ENCODE measurements at places on chromosomes 16 and 17. TPM values are rescaled to one million over a fixed set of nuclear protein-coding genes. Genes with fewer than 3 reads are reported as not detected.
A peak's percentile ranks its signal among the peaks of the same experiment; 100 is the strongest.

DNA sequence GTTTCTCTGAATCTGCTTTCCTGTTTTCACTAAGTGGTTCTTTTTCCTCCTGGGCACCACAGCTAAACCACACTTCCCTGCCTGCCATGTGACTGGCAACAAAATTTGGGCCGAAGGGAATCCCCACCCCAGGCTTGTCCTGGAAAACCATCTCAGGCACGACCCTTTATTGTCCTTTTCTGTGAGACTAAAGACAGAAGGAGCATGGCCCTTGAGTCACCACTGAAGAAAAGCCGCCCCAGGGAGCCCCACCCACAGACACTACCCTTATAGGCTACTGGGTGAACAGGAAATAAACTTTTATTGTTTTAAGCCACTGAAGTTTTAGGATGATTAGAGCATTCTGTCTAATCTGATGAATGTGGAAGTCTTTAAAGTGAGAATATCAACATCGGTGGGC is 88.6 kb upstream of the BRD7 start:
- DNase-seq: no peak

Gene TPPP3
- total RNA-seq: 0.71 TPM

Gene ZNF385C
- 0.63 TPM for total RNA-seq

Gene ARHGAP44
- total RNA-seq: 4.6 TPM

- DNase-seq: no peak
Measured at GRCh38 chr17:61816538-61816937, 46.8 kb downstream of the BRIP1 start.

Gene RBFOX1
- not detected for total RNA-seq

Gene GAST
- not detected for total RNA-seq

DNA sequence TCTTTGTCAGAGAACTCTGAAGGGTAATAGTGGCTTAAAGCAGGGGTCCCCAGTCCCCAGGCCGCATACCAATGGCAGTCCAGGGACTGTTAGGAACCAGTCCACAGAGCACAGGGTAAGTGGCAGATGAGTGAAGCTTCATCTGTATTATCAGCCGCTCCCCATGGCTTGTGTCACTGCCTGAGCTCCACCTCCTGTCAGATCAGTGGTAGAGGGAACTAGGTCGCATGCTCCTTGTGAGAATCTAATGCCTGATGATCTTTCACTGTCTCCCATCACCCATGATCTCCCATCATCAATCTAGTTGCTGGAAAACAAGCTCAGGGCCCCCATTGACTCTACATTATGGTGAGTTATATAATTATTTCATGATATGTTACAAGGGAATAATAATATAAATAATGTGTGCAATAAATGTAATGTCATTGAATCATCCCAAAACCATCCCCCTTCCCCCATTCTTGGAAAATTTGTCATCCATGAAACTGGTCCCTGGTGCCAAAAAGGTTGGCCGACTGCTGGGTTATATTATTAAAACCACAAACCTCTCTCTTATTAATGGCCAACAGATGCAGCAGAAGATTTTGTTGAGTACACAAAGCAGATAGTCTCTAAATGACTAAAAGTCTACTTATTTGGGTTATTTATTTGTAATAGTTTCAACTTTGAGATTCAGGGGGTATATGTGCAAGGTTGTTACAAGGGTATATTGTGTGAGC is 782.7 kb downstream of the CDH11 start:
- DNase-seq: no peak

GRCh38 chr17:68820825-68821481 is 134.2 kb downstream of the ABCA8 start:
- DNase-seq: no peak

DNA sequence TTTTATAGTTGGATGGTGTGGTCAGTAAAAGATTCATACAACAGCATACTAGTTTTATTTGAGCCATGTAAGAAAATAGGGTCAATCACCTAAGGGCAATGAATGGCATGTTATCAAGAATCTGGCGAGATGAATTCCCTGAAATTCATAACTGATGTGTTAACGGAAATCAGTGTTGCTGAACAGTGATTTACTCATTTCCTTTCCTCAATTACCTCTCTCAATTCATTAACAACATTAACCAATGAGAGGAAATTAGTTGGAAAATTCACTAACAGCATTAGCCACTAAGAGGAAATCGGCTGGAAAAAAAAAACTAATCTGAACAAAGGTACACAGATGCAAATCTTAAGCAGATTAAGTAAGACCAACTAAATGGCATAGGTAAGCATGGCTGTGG is 6.3 kb downstream of the CMTR2 start:
- DNase-seq: no peak

GRCh38 chr16:85430523-85431421 is 182.3 kb upstream of the GSE1 start:
- no peak for DNase-seq

Gene HEATR9
- total RNA-seq: not detected

- no peak for DNase-seq
Measured at GRCh38 chr17:19641687-19642372, 6.7 kb upstream of the ALDH3A2 start.

- peak; percentile 67 for DNase-seq
Measured at GRCh38 chr17:4706121-4706520, 2.2 kb upstream of the PELP1 start.

GRCh38 chr16:64362193-64362592 is 759.7 kb downstream of the CDH11 start:
- DNase-seq: peak; percentile 60

Gene CCL4
- not detected for total RNA-seq

Gene SKAP1
- 0.17 TPM for total RNA-seq

- peak; percentile 83 for DNase-seq
Measured at GRCh38 chr16:89343501-89344457, 126.3 kb downstream of the ZNF778 start.

Gene G6PC1
- total RNA-seq: not detected

DNA sequence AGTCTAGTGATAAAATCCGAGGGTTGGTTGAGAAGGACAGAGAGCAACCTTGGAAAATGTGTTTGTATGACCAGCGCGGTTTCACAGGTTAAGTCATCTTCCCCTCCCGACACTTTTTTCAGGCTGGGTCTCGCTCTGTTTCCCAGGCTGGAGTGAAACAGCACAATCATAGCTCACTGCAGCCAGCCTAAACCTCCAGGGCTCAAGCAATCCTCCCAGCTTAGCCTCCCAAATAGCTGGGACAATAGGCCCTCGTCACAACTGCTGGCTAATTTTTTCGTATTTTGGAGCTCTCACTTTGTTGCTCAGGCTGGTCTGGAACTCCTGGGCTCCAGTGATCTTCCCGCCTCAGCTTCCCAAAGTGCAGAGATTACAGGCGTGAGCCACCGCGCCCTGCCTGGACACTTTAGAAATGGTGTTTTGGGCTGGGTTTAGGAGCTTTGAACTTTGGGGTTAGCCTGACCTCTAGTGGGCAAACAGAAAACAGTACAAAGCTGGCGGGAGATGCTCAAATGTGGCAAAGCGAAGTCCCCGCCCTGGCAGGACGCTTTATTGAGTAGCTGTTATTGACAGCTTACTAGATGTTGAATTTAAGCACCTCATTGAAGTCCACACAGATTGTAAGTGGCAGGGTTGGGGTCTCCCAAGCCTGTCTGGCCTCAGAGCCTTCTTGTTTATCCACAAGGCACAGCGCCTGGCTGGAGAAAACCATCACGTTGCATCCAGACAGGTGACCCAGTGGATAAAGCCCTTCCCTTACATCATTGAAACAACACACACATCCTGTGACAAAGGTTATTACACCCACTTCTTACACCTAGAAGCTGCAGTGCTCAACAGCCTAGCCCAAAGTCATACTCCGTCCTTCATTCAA is 34.7 kb upstream of the RBBP6 start:
- peak; percentile 64 for DNase-seq

Gene MLKL
- total RNA-seq: 18.9 TPM

DNA sequence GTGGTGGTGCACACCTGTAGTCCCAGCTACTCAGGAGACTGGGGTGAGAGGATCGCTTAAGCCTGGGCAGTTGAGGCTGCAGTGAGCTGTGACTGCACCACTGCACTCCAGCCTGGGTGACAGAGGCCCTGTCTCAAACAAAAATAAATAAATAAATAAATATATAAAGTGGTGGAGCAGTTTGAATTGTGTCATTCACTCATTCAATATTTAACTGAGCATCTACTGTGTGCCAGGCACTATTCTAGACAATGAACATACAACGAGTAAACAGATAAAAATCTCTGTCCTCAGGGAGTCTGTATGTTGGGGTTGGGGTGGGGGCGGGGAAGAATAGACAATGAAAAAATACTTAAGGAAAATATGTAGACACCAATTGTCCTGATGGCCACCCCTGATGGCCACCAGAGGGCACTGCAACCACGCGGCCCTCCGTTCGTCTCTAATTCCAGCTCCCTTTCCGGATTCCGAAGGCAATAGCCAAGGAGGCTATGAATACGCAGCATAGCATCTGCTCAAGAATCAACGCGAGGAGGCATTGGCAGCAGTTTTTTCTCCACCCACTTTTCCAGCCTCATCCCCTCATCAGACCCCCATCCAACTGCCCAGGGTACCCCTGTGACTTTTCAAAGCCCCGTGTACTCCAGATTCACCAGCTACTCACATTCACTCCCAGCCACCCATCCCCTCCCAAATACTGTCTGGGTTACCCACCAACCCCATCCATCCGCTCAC is 21.4 kb downstream of the QPRT start:
- DNase-seq: peak; percentile 86

- DNase-seq: no peak
Measured at GRCh38 chr17:34308371-34308770, 10.9 kb upstream of the CCL8 start.

GRCh38 chr17:27540318-27541101 is 84.3 kb downstream of the KSR1 start:
- peak; percentile 98 for DNase-seq

DNA sequence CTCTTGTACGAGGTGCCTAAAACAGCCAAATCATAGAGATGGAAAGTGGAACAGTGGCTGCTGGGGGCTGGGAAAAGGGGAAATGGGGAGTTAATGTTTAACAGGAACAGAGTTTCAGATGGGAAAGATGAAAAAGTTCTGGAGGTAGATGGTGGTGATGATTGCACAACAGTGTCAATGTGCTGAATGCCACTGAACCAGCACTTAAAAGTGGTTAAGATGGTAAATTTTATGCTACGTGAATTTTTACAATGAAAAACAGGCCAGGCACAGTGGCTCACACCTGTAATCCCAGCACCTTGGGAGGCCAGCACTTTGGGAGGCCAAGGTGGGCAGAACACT is 130.4 kb downstream of the C16orf78 start:
- DNase-seq: no peak

- DNase-seq: no peak
Measured at GRCh38 chr17:1941272-1942065, 83.7 kb downstream of the RTN4RL1 start.

GRCh38 chr17:16439811-16440351 is 24.5 kb downstream of the TRPV2 start:
- no peak for DNase-seq

- DNase-seq: no peak
Measured at GRCh38 chr17:78588258-78589030, 11.2 kb upstream of the DNAH17 start.

DNA sequence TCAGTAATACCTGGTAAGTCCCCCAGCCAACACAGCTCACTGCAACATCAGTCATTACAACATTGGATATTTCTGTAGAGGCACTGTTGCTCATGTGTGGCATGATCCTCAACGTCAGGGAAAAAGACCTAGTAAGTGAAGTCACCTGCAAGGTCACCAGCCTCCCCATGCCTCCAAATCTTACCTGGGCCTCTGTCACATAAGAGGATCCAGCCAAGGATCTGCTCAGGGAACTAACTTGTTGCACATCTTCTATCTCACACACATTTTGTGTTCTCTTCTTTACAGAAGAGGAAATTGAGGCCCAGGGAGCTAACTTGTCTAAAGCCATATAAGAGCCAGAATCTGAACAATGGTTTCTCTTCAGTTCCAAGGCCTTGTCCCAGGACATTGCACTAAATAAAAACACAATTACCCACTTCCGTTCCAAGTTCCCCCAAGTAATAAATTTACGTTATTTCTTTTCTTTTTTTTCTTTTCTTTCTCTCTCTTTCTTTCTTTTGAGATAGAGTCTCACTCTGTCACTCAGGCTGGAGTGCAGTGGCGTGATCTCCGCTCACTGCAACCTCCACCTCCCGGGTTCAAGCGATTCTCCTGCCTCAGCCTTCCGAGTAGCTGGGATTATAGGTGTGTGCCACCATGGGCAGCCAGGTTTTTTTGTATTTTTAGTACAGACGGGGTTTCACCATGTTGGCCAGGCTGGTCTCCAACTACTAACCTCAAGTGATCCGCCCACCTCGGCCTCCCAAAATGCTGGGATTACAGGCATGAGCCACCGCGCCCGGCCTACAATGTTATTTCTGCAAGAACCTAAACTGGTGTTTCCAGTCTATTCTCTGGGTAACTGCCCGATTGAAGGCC is 1.3 kb downstream of the SHMT1 start:
- DNase-seq: no peak

DNA sequence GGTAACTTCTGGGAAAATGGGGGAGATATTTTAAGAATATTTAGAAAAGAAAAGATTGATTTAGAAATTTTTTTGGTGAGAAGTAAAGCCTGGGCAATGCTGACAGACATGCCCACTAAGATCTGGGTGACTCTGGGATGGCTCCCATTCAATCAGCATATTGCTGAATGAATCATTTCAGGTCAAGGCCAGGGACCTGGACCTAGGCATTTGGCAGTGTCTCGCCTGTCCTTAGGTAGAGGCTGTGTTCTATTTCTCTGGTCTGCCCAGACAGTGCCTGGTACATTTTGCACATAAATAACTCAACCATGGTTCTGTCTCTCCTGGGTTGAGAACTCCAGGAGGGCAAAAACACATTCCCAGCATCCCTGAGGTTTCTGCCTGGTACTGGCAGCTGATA is 39.9 kb downstream of the SMPD3 start:
- no peak for DNase-seq

DNA sequence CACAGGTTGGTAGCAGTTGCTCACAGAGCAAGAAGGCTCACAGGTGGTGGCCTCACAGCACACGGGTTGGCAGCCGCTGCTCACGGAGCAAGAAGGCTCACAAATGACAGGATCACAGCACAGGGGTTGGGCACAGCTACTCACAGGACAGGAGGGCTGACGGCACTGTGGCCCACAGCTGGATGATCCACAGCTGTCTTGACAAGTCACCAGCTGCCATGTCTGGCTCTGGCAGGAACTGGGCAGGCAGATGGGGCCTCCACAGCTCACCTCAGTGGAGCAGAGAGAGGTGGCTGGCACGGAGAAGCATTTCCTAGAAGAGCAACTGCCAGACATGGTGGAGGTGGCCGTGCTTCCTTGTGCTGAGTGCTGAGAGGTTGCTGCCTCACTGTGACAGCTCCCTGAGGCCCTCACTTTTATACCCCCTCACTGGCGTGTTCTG is at the start of gene KRTAP16-1:
KRTAP16-1 (minus strand) TSS at position 392 of the 442 bp plus-strand sequence; CDS start at position 336, 56 bp downstream.
- DNase-seq: no peak

DNA sequence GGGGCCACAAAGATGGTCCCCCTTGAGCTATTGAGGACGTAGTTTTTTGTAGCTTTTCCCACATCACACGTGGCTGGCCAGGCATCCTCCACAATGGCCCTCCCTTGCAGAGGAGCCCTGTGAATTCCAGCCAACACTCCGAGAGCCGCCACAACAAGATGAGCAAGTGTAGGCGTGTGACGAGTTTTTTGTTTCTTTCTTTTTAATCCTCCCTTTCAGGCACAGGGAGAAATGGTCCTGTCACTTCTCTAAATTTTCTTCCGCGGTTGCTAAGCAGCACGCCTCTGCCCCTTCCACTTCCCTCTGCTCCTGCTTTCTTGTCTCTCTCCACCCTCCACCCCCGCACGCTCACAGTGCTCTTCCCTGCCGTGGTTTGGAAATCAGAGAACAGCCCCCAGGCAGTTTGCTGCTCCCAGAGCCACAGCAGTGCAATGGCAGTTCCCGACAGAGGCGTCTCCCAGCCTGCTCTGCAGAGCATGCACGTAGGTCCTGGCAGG is 68.0 kb upstream of the MRTFB start:
- DNase-seq: peak; percentile 75

Data from Daoy (cell line).